ENCODE measurements at places on chromosomes 3 and 15. TPM values are rescaled to one million over a fixed set of nuclear protein-coding genes. Genes with fewer than 3 reads are reported as not detected.

Gene USP19
- 24.9 TPM for total RNA-seq

Gene LMOD3
- not detected for total RNA-seq

Gene CCRL2
- 0.15 TPM for total RNA-seq

Gene MCTP2
- total RNA-seq = not detected

Gene CAND2
- total RNA-seq = 0.26 TPM

Gene SPINK8
- not detected for total RNA-seq

Gene CCR3
- not detected for total RNA-seq

Gene IL5RA
- total RNA-seq = not detected

Gene UBAP1L
- total RNA-seq = 0.91 TPM

Gene RAP2B
- 8.7 TPM for total RNA-seq

Gene MINAR1
- total RNA-seq = 0.71 TPM

Gene RPUSD2
- total RNA-seq = 16.6 TPM

Gene SEMA3F
- total RNA-seq = 8.2 TPM

Gene GOLGA8S
- total RNA-seq = 0.18 TPM

Gene CYFIP1
- 72.9 TPM for total RNA-seq

Gene HAPLN3
- total RNA-seq = 40.0 TPM

Gene SLC6A20
- total RNA-seq = 0.02 TPM

Gene SNRPN
- total RNA-seq = 103 TPM

Gene FSD2
- not detected for total RNA-seq

Gene SERINC4
- total RNA-seq = 0.12 TPM

Gene WDR93
- total RNA-seq = 0.20 TPM

Gene CCDC66
- 5.3 TPM for total RNA-seq

Gene PLS1
- total RNA-seq = 17.6 TPM

Gene MAP1A
- total RNA-seq = 0.99 TPM

Gene ENTPD3
- not detected for total RNA-seq

Gene SI
- not detected for total RNA-seq

Gene ABTB1
- 18.6 TPM for total RNA-seq

Gene CCK
- total RNA-seq = 1.4 TPM

Gene CHRD
- 0.12 TPM for total RNA-seq

Gene GPR15
- not detected for total RNA-seq

Gene ZIC4
- not detected for total RNA-seq

Gene BCHE
- 1.1 TPM for total RNA-seq

Gene PEX11A
- total RNA-seq = 7.3 TPM

Gene SPINT1
- total RNA-seq = 0.85 TPM

Gene ABCC5
- total RNA-seq = 12.1 TPM

Gene TMF1
- total RNA-seq = 17.4 TPM

Gene ZCWPW2
- total RNA-seq = not detected

Gene ITPKA
- 1.4 TPM for total RNA-seq

Gene MDFIC2
- not detected for total RNA-seq

Gene RTP3
- total RNA-seq = not detected

Gene ST3GAL6
- 0.69 TPM for total RNA-seq

Gene SH2D7
- total RNA-seq = not detected

Gene SV2B
- total RNA-seq = 0.03 TPM

Gene UQCC5
- 85.4 TPM for total RNA-seq

Gene ANKUB1
- not detected for total RNA-seq

Gene THOC7
- 67.6 TPM for total RNA-seq

Gene PLCL2
- 7.1 TPM for total RNA-seq

Gene RARB
- 6.6 TPM for total RNA-seq

Gene ISLR
- 0.41 TPM for total RNA-seq

Gene POPDC2
- 0.16 TPM for total RNA-seq

Gene CLDN11
- total RNA-seq = not detected

Gene MORC1
- total RNA-seq = not detected
